ENCODE measurements at places on chromosomes 1 and 21.
A peak's percentile ranks its signal among the peaks of the same experiment; 100 is the strongest.

- no peak for DNase-seq
Measured at GRCh38 chr1:230807561-230808280, 60.5 kb downstream of the CAPN9 start.

DNA sequence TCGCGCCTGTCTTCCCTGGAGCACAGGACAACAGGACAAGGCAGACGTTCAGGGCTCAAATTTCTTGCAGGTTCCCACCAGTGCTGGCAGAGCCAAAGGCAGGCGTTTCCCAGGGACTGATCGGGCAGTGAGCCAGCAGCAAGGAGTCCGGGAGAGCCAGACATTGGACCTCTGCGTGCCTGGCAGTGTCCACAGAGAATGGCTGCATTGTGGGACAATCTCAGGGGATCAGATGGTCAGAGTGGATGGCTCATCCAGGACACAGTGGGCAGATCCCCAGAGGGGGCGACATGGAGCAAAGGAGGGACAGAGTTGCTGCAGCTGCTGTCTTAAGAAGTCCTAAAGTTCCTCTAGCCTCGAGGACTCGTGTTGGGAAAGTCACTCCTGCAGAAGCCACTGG is 4.6 kb downstream of the TMEM63A start:
- DNase-seq, result no peak

DNA sequence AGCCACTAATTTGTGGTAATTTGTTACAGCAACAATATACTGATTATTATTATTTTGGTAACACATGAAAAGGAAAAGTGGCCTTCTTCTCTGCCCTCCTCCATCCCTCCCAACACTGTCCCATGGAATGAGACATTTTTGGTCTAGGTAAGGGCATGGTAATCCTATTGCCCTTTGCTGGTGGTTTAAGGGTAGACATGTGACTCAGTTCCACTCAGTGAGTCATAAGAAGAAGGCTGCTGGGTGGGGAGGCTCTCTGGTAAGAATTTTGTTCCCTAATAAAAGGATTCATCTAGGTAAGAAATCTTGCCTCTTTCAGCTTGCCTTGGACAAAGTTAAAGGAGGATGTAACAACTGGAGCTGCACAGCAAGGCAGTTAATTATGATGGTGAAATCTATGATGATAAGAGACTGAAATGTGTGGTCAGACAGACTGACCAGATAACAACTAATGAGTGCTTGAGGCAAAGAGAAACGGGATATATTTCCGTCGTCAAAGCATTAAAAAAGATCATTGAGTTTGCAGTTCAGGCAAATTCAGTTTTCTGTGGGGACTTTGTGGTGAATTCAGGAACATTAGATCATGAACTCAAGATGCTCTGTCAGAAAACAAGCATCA is 232.0 kb upstream of the KCNK2 start:
- DNase-seq, result no peak

- no peak for DNase-seq
Measured at GRCh38 chr1:83849191-83850061, 149.5 kb downstream of the TTLL7 start.

DNA sequence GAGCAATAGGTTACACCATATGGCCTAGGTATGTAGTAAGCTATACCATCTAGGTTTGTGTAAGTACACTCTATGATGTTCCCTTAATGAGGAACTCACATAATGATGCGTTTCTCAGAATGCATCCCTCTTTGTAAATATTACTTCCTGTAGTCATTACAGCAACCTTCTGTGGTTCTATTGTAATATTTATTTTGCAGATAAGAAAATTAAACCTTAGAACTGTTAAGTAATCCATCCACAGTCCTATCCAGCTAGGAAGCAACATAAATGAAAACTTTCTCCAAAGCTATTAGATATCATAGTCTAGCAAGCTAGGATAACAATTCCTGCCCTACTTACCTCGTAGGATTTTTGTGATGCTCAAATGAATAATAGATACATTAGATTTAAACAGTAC is 88.7 kb downstream of the WLS start:
- no peak for DNase-seq

DNA sequence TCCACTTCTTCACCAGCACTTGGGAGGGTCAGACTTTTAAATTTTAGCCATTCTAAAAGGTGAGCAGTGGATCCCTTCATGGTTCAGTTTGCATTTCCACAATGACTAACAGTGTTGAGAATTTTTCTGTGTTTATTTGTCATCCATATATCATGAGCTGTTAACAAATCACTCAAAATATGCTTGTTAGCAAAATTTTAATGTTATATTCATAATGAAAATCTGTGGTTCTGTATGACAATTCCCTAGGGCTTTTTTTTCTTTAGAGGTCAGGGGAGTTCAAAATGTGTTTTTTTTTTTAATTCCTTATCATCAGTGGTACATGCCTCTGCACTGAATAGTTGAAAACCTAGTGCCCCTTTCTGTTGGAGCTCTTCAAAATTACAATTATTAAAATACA is 682.2 kb upstream of the ADGRL2 start:
- DNase-seq, result no peak

DNA sequence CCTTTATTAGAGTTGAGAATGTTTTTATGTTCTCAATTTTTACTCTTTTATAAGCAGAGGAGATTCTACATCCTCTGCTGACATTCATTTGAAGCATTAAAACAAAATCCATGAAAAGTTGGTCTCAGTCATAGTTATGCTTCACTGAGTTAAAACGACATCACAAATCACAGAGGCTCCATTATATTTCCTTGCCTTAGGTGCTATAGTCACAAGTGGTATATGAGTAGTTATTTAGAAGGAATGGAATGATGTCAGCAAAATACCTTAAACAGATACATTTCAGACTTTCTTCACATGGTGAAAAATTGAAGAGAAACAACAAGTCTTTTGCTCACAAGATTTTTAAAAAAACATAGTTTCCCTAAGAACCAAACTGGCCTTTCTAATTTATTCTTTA is 11.7 kb upstream of the METTL13 start:
- no peak for DNase-seq

DNA sequence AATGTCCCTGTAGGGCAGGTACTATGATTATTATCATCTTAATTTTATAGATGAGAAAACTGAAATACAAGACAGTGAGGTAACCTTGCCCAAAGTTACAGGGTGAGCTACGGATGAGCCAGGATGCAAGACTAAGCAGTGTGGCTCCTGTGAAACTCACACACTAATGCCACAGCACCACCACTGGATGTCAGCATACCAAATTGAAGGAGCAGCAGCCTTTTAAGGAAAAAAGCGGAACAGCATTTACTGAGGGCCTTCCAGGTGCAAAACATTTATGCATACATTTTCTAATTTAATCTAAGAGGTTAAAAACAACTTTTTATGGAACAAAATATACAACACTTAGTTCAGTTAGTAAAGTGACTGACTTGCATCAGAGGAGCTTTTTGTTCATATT is 41.7 kb downstream of the SEC16B start:
- DNase-seq, result no peak

GRCh38 chr1:228445843-228446650 is 29.4 kb upstream of the TRIM17 start:
- no peak for DNase-seq

GRCh38 chr1:233140499-233140898 is 155.0 kb downstream of the PCNX2 start:
- DNase-seq, result no peak

GRCh38 chr1:202349206-202349928 is 868 bp downstream of the PPP1R12B start:
- DNase-seq, result no peak

DNA sequence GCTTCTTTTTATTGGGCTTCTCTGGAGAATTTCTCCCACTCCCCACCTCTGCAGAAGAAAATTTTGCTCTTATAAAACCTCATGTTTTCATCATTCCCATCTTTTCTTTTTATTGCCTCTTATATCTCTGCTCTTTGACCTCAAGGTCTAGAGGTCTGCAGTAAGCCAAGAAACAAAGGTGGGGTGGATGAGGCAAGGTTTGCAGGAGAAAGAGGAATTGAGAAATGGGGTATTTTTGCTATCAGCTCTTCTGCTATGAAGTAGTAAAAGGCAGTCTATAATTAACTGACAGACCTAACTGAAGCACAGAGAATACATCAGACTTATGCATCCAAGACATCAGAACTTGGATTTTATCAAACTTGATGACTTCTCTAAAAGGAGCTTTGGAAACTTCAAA is 22.9 kb downstream of the SYT11 start:
- DNase-seq, result no peak

DNA sequence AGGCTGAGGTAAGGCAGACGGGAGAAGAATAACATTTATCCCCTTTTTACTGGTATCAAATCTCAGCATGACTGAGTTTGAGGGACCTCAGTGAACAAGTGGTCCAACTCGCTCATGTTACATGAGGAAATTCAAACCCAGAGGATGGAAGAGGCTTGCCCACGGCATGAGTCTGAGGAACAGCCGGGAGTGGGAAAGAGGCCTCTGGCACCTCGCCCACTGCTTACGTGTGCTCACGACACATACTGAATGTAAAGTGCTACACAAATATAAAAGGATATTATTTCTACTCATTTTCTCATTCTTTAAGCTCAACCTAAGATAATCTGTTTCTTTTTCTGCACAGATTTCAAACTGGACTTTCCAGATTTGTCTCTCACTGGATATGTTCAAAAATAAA is 14.7 kb downstream of the BEND5 start:
- no peak for DNase-seq

DNA sequence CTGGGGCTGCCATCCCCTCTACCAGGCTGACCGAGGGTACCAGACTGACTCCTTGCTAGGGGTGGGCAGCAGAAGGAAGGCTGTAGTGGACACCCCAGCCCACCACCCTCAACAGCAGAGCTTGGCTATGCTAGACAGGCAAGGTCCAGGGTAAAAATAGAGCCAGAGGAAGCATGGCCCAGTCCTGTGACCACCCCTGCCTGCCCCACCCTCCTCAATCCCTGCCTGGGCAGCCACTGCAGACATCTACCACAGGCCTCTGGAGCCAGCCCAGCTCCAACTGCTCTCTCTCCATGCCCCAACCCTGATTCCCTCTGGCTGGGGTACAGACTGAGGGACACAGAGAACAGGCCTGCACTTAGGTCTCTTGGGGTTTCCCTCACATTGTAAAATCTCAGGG is 1.7 kb downstream of the S100A1 start:
- DNase-seq, result no peak

DNA sequence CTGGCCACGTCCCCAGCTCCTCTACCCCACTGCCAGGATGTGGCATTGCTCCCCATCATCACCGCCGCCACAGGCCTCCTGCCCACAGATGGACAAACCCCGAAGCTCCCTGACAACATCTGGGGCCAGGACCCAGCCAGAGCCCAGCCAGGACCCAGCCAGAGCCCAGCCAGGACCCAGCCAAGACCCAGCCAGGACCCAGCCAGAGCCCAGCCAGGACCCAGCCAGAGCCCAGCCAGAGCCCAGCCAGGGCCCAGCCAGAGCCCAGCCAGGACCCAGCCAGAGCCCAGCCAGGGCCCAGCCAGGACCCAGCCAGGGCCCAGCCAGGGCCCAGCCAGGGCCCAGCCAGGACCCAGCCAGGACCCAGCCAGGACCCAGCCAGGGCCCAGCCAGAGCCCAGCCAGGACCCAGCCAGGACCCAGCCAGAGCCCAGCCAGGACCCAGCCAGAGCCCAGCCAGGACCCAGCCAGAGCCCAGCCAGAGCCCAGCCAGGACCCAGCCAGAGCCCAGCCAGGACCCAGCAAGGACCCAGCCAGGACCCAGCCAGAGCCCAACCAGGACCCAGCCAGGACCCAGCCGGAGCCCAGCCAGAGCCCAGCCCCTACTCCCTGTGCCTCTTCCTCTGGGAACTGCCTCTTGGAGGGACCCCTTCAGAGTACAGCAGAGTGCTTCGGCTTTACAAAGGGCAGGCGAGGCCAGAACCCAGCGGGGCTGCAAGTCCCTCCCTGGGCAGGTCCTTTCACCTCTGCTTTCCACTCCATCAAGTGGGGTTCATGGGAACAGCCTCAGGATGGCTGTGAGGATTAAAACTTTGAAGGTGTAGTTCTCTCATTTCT is 43.7 kb downstream of the DISP3 start:
- DNase-seq, result no peak

GRCh38 chr1:15540186-15540585 is 13.5 kb downstream of the DNAJC16 start:
- no peak for DNase-seq

DNA sequence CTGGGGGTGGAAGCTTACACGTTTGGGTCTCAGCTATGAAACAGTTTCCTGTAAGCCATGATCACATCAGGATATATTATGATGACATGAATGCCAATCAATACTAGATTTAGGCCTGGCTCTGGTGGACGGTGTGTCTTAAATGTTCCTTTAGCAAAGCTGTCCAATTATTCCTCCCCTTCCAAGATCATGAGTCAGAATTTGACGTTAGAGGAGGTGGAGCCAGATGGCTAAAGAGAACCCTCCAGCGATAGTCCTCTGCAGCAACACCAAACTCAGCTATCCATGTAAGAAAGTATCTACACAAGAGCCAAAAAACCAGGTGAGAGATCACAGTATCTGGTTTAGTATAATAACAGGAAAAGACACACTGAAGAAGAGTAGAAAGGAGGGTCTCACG is 47.8 kb downstream of the PACC1 start:
- no peak for DNase-seq

DNA sequence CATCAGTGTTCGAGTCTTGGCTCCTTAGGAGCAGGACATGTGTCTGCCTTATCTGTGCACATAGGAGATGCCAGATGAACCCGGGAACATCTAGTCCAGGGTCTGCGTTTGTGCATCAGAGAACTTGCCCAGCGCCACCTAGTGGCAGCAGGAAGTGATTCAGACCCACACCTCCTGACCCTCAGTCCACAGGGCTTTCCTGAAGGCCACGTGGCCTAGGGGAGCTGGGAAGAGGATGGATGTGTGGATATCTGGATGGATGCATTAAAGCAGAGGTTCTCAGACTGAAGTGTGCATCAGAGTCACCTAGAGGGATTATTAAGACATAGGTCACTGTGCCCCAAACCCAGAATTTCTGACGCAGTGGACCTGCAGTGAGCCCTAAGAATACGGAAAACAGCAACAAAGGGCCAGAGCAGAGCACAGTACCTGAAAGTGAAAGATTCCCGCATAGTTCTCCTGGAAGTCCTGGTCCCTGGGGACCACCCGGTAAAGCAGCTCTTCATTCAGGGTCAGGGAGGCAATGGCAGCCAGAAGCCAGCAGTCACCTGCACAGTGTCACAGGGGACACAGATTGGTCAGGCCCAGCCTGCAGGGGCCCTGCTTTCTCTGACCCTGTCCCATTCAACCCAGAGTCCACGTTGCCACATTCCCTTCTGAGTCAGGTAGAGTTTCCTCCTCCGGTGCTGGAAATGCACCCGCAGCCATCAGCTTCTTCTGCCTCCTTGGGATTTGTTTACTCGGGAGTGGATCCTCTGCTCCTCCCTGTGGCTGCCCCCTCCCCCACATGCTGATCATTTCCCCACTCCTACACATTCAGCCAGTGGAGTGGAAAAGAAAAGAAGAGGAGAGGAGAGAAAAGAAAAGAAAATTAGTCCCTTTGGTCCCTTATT is 37.0 kb downstream of the CAPN8 start:
- peak; percentile 54 for DNase-seq
